T-helper 17 cell (primary cell): ENCODE measurements at places on chromosomes 3 and 15.

DNA sequence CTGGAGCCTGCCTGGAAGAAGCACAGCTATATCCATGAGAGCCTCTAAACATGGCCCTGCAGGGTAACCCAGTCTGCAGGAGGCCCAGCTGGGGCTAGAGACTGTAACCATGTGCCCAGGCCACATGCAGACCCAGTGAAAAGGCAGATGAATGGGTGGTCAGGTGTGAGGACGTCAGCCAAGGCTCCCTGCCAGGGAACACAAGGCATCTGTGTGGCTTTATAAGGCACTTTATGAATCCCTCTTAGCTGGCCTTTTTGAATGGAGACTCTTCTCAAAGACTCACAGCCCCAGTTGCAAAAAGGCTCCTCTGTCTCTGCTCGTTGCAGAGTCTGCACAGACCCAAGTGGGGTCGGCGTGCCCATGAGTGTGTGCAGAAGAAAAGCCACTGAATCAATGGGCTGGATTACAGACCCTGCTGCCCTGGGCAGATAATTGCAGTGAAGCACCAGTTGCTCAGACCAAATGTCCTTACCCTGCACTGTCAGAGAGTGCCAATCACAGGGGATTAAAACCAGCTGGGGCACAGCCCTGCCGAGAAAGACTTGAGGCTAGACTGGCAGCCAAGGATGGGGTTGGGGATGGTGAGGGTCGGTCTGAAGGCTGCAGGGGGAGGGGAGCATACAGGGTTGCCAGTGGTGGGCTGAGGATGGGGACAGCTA, 154.2 kb downstream of the RAB11A start:
- peaks cover 4% of the 10 kb centered on the region for H3K4me1 ChIP-seq
- DNase-seq: no peak
- no peak overlapping the region for H3K4me3 ChIP-seq
- H3K27ac ChIP-seq: no peak overlapping the region
- peaks cover 4% of the 10 kb centered on the region for H3K36me3 ChIP-seq

- H3K27ac ChIP-seq: no peak overlapping the region
- H3K4me1 ChIP-seq: no peaks in the 10 kb centered on the region
- H3K27me3 ChIP-seq: no peaks in the 10 kb centered on the region
These were observed 354.5 kb upstream of the SOX14 start for GRCh38 chr3:137409584-137409983.

DNA sequence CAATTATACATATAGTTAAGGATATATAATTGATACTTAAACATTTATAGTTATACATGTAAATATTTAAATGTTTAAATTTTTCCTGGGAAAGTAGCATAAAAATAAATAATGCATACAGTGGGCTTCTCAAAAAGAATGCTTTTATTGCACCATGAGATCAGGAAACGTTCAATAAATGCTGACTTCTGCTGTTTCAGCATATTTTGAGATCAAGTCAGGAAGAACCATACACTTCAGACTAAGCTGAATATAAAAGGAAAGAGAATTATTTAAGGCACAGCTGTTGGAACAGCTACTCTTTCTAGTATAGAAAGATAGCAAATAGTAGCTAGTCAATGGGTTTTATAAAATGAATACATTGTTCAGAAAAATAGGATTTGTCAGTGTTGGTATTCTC, 1462.3 kb upstream of the CADM2 start:
- no peaks in the 10 kb centered on the region for H3K27me3 ChIP-seq
- no peak overlapping the region for H3K4me3 ChIP-seq
- H3K36me3 ChIP-seq: no peaks in the 10 kb centered on the region
- H3K4me1 ChIP-seq: no peaks in the 10 kb centered on the region
- no peak for DNase-seq

DNA sequence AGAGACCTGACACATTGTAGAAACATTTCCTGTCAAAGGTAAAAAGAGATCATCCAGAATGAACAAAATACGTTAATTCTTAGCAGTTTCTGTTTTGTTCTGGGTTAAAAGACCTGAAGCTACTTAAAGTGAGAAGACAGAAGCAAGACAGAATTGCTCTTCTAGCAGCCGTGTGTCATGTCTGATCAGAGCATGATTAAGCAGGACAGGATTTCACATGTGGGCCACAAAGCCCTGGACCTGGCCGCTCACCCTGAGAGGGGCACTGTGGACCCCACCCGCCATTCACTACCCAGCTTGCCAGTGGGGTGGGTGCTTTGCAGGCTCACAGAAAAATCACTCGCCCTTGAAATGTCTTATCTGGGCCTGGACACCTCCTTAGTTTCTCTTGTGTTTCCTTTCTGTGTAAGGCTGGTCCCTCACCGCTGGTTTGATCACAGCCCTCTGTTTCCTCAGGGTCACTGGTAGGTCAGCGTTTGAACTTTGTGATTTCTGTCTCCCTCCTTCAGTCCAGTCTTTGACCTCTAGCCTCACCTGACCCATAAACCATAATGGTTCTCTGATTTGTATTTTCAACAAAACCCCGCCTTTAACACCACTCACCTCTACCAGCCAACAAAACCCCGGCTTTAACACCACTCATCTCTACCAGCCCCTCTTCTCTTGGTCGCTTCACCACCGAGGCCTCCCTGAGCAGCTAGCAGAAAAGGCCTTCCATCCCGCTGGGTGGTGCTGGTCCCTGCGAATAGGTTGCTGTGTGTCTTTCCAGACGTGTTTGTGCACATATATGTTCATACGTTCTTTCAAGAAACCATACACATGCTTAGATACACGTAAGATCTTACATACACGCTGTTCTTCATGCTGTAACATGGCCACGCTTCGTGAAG, 185.0 kb downstream of the OR4M2 start:
- no peak overlapping the region for H3K27ac ChIP-seq
- H3K4me3 ChIP-seq: no peak overlapping the region
- peaks cover 6% of the 10 kb centered on the region for H3K4me1 ChIP-seq
- no peak for DNase-seq
- H3K36me3 ChIP-seq: no peaks in the 10 kb centered on the region
- no peaks in the 10 kb centered on the region for H3K27me3 ChIP-seq

GRCh38 chr3:129039271-129040038, 21.1 kb upstream of the GP9 start:
- H3K27me3 ChIP-seq: peaks cover 10% of the 10 kb centered on the region
- DNase-seq: no peak
- no peak overlapping the region for H3K27ac ChIP-seq
- peaks cover 22% of the 10 kb centered on the region for H3K4me1 ChIP-seq
- H3K36me3 ChIP-seq: peaks cover 6% of the 10 kb centered on the region
- no peak overlapping the region for H3K4me3 ChIP-seq

DNA sequence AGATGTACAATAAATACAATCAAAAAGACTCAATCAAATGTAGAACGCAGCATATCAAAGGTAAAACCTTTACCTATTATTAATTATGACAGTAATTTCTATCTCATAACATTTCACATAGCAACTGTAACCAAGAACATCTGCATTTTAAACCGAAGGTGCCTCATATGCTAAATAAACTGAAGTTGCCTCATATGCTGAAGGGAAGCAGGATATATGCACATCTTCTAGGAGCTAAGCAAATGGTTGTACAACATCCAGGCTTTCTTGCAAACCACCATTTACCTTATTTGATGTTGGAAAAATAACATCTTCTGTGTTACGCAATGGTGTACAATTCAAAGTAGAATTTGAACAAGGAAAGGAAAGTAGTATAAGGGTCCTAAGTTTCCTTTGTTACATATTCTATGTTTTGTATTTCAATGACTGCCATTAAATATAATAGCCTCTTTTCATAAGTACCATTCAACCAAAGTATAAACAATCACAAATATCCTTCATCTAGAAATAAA, 145.9 kb downstream of the SATB1 start:
- no peak for DNase-seq
- peaks cover 33% of the 10 kb centered on the region for H3K27me3 ChIP-seq
- no peaks in the 10 kb centered on the region for H3K36me3 ChIP-seq
- no peaks in the 10 kb centered on the region for H3K4me1 ChIP-seq

DNA sequence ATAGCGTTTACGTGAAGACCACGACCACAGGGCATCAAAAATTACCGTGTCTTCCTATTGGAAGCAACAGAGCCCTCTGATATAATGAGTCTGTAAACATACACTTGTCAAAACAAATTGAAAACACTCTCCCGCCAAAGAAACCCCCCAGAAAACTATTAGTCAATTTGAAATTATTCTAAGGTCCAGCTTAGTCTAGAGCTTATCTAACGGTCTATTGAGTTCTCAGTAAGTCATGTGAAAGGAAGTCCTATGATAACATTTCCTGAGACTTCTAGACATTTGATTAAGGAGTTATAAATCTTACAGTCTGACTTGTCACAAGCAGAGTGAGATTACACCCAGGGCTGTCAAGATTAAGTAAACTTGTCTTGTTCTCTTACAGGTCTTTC, 356.3 kb downstream of the FOXP1 start:
- H3K36me3 ChIP-seq: peaks cover 6% of the 10 kb centered on the region
- H3K27me3 ChIP-seq: no peaks in the 10 kb centered on the region
- DNase-seq: no peak
- H3K4me1 ChIP-seq: peaks cover 38% of the 10 kb centered on the region
- H3K27ac ChIP-seq: peak overlapping the region; percentile 94
- H3K4me3 ChIP-seq: peak overlapping the region; percentile 90

GRCh38 chr15:94383041-94383440, 151.7 kb downstream of the MCTP2 start:
- H3K4me1 ChIP-seq: peaks cover 14% of the 10 kb centered on the region
- DNase-seq: no peak
- no peak overlapping the region for H3K4me3 ChIP-seq
- no peak overlapping the region for H3K27ac ChIP-seq
- H3K27me3 ChIP-seq: no peaks in the 10 kb centered on the region

- peaks cover 27% of the 10 kb centered on the region for H3K4me1 ChIP-seq
- H3K27ac ChIP-seq: peak overlapping the region; percentile 96
- peak overlapping the region; percentile 96 for H3K4me3 ChIP-seq
- H3K36me3 ChIP-seq: no peaks in the 10 kb centered on the region
These were observed 426 bp downstream of the PRKCD start for GRCh38 chr3:53161450-53161819.

DNA sequence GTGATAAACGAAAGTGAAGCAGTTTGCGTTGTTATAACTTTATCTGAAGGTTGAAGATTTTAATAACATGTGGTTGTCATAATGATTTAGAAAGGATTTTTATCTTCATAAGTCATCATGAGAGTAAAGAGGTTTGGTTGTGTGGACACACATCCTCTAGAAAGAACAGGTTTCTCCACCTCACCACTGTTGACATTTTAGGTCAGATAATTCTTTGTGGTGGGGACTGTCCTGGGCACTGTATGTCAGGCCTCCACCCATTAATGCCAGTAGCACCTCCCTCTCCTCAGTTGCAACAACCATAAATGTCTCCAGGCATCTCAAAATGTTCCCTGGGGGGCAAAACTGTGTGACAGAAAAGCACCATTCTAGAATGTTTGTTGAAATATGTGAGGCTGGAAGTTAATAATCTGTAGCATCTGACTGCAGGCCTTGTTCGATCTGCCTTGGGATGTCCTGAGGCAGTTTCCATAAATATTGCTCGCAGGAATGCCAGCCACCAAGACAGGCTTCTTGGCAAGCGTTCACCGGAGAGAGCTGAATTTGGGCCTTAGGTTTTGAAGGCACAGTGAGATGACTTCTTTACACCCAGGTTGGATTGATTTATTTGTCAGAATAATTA, 100.1 kb downstream of the ADAMTSL3 start:
- H3K36me3 ChIP-seq: no peaks in the 10 kb centered on the region
- no peak overlapping the region for H3K4me3 ChIP-seq
- no peak overlapping the region for H3K27ac ChIP-seq
- no peaks in the 10 kb centered on the region for H3K4me1 ChIP-seq

DNA sequence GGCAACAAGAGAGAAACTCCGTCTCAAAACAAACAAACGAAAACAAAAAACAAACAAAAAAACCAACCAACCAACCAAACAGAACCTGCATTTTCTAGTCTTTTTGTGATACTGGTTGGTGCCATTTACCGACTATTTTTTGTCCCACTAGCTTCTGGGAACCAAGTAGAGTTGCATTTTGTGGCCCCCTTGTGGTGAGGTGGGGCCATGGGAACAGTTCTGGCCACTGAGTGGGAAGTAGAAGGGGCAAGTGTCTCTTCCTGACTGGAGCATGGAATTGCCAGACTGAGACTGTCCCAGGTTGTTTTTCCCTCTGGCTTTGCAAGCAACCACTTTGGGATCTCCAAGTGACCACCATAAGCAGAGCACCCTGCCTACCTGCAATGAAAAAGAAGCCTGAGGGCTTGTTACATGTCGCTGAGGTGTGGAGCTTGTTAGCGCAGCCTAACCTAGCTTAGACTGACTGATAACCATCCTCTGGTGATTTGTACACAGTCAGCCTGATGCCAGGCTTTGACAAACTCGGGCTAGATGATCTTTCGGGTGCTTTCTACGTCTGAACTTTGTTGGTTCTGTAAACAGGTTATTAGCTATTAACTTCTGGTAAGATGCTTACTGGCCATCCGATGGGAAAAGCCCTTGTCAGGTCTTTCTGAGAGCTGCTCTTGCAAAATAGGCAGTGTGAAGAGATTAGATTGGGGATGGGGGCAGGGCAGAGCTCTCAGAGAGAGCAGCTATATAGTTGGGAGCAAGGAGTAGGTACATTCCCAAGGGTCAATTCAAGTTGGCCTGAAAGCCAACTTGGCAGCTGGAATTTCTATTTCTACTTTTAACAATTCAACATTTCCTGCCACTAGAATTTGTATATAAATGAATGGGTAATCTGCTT, 172.2 kb downstream of the SSR3 start:
- DNase-seq: no peak
- no peak overlapping the region for H3K27ac ChIP-seq
- peaks cover 49% of the 10 kb centered on the region for H3K27me3 ChIP-seq
- H3K36me3 ChIP-seq: peaks cover 8% of the 10 kb centered on the region
- H3K4me1 ChIP-seq: peaks cover 5% of the 10 kb centered on the region

- no peaks in the 10 kb centered on the region for H3K27me3 ChIP-seq
- no peak for DNase-seq
- H3K4me3 ChIP-seq: no peak overlapping the region
- no peaks in the 10 kb centered on the region for H3K4me1 ChIP-seq
- no peak overlapping the region for H3K27ac ChIP-seq
These were observed 100.1 kb downstream of the DPH6 start for GRCh38 chr15:35445891-35446290.

- H3K4me3 ChIP-seq: no peak overlapping the region
- H3K27me3 ChIP-seq: no peaks in the 10 kb centered on the region
- DNase-seq: no peak
- no peak overlapping the region for H3K27ac ChIP-seq
- H3K4me1 ChIP-seq: no peaks in the 10 kb centered on the region
These were observed 405.7 kb downstream of the LSAMP start for GRCh38 chr3:116039651-116039985.
